CD4-positive, alpha-beta T cell treated with Interferon alpha-2 for 1 hour (primary cell): ENCODE measurements at places on chromosomes 7 and 10.
A peak's percentile ranks its signal among the peaks of the same experiment; 100 is the strongest.

DNA sequence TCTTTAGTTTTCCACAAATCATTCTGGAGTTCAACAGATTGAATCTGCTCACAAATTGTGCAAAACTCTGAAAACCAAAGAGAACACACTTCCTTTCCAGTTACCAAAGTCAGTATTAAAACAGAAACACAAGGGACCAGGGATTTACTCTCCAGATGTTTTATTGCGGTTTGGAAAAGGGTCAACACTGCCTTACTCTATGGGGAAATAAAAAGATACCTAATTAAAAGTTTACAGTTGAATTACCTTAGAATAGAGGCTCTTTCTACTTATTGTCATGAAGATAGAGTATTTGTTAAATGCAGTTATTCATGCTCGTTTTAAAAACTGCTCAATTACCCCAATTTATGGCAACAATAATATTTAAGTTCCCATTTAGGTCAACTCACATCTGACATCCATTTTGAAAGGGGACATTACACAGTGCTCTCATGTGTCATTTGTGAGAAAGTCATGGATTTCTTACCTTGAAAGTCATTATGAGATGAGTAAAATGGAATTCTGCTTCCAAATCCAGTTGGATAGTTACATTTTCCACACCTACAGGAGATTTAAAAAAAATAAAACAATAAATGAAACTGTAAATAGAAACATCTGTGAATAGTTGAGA, 8.4 kb downstream of the LAMB1 start:
- DNase-seq = no peak

DNA sequence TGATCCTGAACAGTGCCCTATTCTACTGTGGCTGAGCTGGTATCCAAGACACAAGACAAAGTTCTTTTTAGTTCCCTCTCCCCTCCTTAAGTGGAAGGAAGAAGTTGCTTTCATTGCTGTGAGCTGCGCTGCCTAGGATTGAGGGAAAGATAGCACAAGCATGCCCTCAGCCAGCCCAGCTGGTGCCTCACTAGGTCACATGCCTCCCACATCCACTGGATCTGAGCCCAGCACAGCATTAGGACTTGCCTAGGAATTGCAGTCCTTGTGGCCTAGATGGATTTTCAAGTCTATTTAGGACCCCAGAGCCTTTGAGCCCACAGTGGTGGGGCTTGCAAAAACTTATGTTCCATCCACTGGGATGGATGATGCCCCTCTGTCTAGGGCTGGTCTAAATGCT, 214.2 kb downstream of the ZNF248 start:
- no peak for DNase-seq

DNA sequence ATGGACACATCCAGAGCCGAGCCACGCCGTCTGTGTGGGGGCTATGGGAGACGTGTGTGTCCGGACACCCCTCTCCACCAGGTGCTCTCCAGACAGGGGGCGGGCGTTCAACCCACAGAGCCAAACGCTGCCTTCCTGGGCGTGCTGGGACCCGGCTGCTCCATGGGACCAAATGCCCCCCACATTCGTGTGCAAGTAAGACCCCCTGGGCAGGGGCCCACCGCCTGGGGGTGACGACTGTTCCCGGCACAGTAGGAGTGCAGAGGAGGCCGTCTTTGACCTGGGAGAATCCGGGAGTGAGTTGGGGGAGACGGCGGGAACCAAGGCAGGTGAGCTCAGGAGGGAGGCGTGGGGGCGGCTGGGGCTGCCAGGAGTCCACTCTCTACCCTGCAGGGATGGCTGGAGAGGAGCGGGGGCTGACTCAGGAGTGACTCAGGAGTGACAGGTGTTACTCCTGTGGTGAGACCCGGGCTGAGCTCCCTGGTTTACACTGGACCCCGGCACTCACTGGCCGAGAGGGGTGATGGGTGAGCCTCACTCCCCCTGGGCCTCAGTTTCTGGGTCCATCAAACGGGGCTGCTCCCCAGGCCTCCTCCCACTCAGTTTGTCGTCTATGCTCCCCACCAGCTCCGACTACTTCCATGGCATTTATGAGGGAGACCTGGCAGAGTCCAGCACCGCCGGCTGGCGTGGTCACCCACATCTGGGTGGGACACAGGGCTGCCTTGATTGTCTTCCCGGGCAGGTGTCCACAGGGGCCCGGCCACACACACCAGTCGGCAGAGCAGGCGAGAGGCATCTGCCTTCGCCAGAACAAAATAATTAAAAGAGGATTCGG, 95.0 kb downstream of the MICALL2 start:
- no peak for DNase-seq

- DNase-seq = no peak
Observed at GRCh38 chr10:113267619-113268562, 285.0 kb upstream of the HABP2 start.

GRCh38 chr7:73888959-73889358, 28.0 kb downstream of the TMEM270 start:
- no peak for DNase-seq

- peak; percentile 87 for DNase-seq
Observed at GRCh38 chr10:33139181-33139646, 181.2 kb upstream of the ITGB1 start.

DNA sequence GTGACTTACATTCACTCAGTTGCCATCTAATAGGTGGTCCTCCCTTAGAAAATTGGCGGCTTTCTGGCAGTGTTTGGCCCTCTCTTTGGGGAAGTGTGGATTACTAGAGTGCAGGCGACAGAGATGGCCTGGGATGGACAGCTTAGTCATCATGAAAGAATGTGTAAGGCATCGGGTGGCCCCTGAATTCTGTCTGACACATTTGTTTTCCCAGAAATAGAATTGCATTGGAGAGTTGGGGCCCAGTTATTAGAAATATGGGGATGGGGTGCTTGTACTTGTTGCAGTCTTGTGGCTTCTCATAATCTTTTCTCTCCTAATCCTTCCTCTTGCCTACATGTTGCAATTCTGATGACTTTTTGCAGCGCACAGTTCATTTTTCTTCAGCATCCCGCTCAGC, 13.8 kb downstream of the TCF7L2 start:
- DNase-seq = no peak

GRCh38 chr7:83475420-83475819, 173.5 kb downstream of the SEMA3E start:
- no peak for DNase-seq

DNA sequence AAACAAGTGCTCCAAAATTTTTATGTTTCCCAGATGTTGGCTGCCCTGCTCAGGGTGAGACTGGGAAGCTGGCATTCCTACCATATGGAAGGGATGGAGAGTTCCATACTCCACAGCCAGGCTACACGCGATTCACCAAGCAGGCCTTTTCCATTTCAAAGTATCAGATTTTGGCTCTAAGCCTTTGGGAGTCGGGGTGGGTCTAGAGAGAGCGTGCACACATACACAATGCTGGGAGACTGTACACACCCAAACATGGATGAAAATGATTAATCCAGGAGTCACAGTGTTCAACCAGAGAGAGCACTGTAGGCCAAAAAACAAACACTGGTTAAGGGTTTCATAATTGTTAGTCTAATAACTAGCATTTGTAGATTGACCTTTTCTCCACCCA, 295.0 kb downstream of the BICC1 start:
- no peak for DNase-seq

- peak; percentile 64 for DNase-seq
Observed at GRCh38 chr7:43758029-43758821, at the start of gene BLVRA. Gene BLVRA (plus strand): TSS chr7:43758680. CDS start chr7:43771159, 12,479 bp downstream.

- peak; percentile 62 for DNase-seq
Observed at GRCh38 chr10:47257396-47258120, 42.4 kb upstream of the GDF10 start.

- no peak for DNase-seq
Observed at GRCh38 chr10:111830359-111830758, 353.2 kb downstream of the GPAM start.

GRCh38 chr7:97005183-97006054, at the start of gene DLX6:
Gene DLX6 (plus strand): TSS chr7:97005553. CDS start chr7:97005978, 425 bp downstream.
- DNase-seq = peak; percentile 43

GRCh38 chr7:141674171-141674671, 27.7 kb downstream of the DENND11 start:
- DNase-seq = no peak

DNA sequence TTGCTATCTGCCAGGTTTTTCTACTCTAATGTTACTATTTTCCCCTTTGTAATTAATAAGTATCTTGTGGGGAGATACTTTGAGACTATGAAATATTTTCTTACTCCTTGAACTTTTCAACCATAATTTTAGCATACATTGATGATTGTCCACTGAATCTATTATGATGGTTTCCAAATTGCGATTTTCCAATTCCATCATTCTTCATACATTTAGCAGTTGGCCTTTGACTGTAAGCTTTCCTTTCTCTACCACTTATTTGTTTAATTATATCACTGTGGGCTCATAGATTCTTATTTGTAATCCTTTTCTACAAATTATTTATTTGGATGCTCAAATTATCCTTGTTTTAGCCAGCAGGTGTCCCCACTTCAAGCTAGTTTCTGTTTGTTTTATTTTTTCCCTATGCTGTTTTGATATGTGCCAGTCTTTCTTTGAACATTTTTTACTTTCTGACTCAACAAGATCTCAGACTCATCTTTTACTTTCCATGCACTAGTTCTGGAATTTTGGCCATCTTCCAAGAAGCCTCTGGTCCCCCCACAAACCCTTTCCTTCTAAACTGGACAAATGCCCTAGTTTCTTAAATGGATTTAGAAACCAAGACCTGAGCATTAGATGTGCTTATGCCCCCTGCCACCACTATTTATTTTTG, 11.4 kb upstream of the MRPS16 start:
- DNase-seq = no peak

- DNase-seq = no peak
Observed at GRCh38 chr10:266974-267425, 131.7 kb downstream of the ZMYND11 start.

- no peak for DNase-seq
Observed at GRCh38 chr7:91267171-91267955, 3.1 kb downstream of the FZD1 start.

DNA sequence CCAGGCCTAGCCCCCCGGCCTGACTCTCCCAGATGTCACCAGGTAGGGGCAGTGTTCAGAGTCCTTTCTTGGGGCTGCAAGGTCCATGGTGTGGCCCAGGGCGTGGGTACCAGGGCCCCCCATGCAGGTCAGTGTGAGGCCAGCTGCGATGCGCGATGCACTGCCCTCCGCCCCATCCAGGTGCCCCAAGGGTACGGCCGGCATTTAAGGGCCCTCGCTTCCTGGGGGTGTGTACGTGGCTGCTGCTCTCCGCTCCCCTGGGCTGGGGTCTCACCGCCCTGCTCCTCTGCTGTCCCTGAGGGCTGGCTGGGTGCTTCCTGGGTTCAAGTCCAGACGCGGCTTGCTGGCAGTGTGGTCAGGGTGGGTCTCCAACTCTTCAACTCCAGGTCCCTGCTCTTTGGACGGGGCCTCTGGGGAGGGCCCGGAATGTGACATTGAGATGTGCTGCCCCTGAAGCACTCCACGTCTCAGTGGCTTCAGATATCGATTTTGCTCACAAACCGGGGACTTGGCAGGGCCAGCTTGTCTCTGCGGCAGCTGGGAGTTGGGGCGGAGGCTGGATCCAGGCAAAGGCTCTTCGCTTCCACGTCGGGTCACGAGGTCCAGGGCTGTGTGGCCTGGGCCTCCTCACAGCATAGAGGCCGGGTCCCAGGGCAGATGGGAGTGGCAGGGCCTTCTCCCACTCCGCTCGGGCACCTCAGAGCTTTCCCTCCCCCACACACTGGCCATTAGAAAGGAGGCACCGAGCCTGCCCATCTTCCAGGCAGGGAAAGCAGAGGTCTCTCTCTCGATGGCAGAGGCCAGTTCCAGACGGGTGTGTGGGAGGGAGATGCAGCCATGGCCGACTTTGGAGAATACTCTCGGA, 93.2 kb downstream of the UNCX start:
- DNase-seq = no peak

- no peak for DNase-seq
Observed at GRCh38 chr10:13991353-13991752, 339.4 kb downstream of the FRMD4A start.

DNA sequence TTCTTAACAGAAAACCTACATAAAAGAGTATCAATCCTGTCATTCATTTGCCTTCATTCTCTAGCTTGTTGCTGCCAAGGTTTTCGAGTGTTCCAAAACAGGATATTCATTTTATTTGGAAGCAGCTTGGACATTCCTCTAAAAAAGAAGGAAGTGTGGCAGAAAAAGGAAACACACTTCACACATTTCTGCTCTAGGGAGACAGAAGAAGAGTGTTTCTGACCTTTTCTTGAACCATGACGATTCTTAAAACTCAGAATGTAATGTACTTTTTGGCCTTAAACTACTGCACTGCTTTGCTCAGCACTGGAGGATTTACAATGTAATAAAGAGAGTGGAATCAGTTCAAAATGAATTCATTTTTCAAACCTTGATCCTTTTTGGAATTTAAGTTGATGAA, 81.3 kb downstream of the SEMA3A start:
- DNase-seq = no peak

DNA sequence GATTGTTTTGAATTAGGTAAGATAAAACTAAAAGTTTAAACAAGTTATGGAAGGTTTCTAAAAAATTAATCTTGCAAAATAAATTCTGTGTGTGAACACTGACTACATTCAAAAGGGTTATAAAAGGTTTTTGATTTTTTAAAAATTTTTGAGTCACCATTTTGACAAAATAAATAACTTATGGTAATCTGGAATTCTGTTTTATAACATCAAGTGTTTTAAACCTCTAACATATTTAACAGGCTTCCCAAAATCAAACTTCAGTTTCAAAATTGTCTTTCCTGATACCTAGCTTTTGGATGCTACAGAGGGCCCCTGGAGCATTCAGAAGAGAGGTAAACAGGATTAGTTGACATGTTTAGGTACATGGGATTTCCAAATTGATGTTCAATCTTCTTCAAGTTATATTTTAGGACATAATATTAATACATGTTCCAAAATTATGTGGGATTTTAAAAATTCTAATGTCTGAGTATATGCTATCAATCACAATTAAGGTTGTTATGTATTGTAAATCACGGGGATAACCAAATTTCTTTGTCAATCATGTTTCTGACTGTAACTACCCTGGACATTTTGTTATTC, 8.1 kb upstream of the CPA2 start:
- no peak for DNase-seq

DNA sequence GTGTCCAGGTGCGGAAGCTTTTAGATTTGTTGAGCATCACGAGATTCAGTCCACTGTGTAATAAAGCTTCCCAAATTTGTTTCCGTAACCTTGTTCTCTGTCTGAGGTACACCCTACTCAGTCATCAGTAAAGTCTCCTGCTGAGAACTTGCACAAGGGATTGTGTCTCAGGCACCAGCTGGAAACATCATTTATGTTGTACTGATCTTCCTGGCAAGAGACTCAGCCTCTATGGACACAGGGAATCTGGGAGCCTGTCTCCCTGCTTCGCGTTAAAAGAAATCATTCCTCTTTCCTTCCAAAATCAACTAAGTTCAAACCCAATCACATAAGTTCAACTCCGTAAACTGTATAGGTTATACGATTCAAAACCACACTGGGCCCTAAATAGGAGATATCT, 336.8 kb downstream of the GPR37 start:
- no peak for DNase-seq

GRCh38 chr10:69481305-69481704, 30.0 kb downstream of the TSPAN15 start:
- DNase-seq = no peak

GRCh38 chr7:3092468-3092867, 48.8 kb upstream of the CARD11 start:
- peak; percentile 87 for DNase-seq

- no peak for DNase-seq
Observed at GRCh38 chr7:81002421-81002820, 83.6 kb upstream of the SEMA3C start.

GRCh38 chr7:24714676-24715010, 42.6 kb downstream of the GSDME start:
- no peak for DNase-seq
